Smooth muscle cell of bladder (primary cell): ENCODE measurements at places on chromosomes 7 and 10. TPM values are rescaled to one million over a fixed set of nuclear protein-coding genes. Genes with fewer than 3 reads are reported as not detected.

Gene SLC39A12
- total RNA-seq: not detected in 2 replicates

Gene C10orf62
- total RNA-seq: 0.14 TPM in 1 of 2 replicates, not detected in the other

Gene HOXA9
- 5.8 and 7.9 TPM in 2 replicates for total RNA-seq

Gene DENND10
- total RNA-seq: 102 and 106 TPM in 2 replicates

Gene LRRC18
- total RNA-seq: not detected in 2 replicates

Gene MYOF
- total RNA-seq: 119 and 218 TPM in 2 replicates

Gene EN2
- total RNA-seq: under 0.01 TPM in 1 of 2 replicates, not detected in the other

Gene BICC1
- total RNA-seq: 99.6 and 108 TPM in 2 replicates

Gene ERVW-1
- total RNA-seq: 0.09 TPM in 1 of 2 replicates, not detected in the other
